ENCODE measurements at places on chromosomes 13 and 19.

- no peak for DNase-seq
These were observed 52.3 kb downstream of the CCDC70 start for GRCh38 chr13:51914137-51914493.

DNA sequence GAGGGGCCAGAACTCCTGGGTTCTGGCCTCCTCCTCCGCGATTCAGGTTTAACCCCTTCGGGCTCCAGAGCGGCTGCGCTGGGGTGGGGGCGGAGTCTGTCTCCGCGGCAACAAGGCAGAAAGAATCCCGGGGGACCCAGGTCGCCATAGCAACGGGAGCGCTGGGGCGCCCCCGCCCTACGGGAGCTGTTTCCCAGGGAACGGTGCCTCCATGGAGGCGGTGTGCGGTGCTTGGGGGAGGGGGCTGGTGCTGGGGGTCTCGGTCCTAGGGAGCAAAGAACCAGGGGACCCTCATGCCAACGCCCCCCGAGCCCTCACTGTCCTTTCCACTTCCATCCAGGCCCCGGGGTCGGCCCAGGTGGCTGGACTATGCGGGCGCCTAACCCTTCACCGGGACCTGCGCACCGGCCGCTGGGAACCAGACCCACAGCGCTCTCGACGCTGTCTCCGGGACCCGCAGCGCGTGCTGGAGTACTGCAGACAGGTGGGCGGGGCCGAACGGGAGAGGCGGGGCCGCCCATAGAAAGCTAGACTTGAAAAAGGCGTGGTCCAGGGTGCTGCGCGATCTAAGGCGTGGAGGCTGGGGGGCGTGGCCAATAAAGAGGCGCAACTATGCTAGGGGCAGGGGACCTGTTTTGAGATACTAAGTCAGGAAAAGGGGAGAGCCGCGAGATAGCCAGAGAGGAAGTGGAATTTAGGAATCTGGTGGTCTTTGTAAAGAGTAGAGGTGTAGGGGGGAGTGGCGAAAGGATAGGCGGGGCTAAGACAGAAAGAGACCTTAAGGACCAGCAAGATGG lies 1.2 kb downstream of the APLP1 start:
- DNase-seq: peak; percentile 58

DNA sequence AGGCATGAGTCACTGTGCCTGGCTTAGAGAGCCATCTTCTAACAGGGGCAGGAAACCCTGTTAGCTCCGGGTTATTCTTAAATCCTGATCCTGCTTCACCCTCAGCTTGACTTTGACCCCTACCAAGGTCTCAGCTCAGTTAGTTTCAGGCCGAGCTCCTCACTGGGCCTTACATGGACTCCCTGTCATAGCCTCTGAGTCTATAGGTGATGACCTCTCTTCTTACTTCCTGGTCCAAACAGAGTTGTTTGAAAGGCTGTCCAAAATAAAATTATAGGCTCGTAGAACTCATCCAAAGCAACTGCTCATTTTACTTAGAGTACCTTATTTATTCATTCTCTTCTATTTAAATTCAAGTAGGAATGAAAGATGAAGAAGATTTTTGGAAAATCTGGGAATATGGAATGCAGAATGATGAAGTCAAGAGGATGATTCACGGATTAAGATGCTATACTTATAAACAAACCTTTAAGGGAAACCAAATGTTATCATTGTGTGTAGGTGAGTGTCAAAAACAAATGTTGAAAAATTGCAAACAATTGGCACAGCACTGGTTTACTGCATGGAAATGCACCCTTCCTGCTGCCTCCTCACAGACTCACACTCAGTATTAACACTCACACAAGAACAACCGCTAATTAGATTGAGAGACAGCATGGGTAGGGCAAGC lies 174.1 kb downstream of the RGCC start:
- no peak for DNase-seq

DNA sequence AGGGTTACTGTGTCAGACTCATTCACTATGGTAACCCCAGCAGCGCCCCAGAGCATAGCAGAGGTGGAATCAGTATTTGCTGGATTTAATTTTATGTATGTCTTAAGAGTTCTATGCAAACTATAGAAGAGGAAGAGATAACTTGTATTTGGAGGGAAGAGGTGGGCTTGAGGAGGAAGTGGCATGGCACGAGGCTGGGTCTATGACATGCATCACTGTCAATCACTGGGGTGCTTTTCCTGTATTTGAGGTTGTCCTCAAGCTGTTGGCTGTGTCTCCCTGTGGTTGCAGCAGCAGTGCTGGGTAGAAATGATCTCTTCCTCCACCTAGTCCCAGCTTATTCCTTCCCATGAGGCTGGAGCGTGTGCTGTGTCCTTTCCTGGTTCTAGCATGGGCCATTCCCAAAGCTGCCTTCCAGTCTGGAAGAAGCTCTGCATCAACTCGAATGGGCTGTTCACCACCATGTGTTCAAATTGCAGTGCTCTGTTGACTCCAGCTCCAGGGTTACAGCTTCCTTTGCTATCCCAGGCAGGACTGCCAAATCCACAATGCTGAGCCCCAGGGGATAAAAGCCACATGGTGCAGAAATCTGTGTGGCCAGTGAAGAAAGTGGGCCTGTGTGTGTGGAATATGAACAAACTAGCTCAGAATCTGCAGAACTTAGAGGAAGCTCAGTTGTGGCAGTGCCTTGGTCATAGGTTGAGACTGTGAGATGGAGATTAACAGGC lies 73.1 kb upstream of the MTIF3 start:
- no peak for DNase-seq

DNA sequence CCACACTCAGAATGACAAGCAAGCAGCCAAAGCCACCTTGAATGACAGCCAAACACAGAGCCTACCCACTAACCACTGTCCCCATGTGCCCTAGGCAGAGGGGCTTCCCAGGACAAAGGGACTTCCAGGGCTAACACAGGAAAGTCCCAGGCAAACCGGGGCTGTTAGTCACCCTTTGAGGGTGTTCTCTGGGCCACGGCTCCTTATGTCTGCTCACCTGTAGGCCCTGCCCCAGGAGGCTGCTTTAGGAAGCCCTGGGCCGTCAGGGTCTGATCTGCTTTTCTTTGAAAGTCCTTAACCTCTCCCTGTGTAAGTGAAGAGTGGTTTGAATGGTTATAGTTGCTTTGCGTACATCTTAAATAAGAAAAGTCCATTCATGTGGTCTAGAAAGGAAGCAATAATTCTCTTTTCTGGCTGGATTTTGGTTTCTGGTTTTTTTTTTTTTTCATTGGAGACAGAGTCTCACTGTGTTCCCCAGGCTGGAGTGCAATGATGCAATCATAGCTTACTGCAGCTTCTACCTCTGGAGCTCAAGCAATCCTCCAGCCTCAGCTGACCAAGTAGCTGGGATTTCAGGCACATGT lies 161.4 kb downstream of the EFNB2 start:
- DNase-seq: no peak

DNA sequence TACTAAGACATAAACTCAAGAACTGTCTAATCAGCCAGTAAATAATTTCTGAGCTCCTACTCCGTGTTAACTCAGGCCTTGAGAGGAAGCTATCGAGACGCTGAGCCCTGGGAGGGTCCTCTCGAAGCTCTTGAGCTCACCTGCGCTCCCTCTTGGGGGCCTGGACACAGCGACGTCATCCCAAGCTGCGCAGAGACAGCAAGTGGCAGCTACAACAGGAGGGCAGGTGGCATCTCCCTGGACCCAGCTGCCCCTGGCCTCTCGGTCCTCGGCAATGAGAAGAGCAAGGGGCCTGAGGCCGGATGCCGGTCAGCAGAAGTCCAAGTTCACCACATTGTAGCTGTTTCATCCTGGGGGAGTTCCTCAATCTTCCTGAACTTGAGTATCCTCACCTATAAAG lies 30.5 kb upstream of the TUBGCP3 start:
- DNase-seq: no peak

DNA sequence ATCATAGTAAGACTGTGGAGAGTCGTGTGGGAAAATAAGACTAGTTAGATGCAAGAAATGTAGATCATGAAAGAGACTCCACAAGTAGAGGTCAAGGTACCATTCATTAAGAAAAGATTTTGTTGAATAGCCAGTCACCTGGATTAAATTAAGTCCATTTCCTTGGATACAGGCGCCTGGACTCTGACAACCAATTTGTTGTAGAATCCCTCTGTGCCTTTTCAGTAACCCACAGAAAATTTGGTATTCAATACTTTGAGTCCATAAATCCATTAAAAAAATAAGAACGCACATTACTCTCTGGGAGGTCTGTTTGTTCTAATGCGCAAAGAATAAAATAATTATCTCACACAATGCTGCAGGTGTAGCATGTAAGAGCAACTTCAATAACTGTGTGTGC lies 469.4 kb downstream of the KLF12 start:
- no peak for DNase-seq

GRCh38 chr13:75222031-75222430 lies 259.9 kb downstream of the TBC1D4 start:
- DNase-seq: no peak

GRCh38 chr19:6828306-6828697 lies 55.8 kb downstream of the VAV1 start:
- no peak for DNase-seq

GRCh38 chr13:48547663-48548092 lies 14.8 kb upstream of the RCBTB2 start:
- no peak for DNase-seq

DNA sequence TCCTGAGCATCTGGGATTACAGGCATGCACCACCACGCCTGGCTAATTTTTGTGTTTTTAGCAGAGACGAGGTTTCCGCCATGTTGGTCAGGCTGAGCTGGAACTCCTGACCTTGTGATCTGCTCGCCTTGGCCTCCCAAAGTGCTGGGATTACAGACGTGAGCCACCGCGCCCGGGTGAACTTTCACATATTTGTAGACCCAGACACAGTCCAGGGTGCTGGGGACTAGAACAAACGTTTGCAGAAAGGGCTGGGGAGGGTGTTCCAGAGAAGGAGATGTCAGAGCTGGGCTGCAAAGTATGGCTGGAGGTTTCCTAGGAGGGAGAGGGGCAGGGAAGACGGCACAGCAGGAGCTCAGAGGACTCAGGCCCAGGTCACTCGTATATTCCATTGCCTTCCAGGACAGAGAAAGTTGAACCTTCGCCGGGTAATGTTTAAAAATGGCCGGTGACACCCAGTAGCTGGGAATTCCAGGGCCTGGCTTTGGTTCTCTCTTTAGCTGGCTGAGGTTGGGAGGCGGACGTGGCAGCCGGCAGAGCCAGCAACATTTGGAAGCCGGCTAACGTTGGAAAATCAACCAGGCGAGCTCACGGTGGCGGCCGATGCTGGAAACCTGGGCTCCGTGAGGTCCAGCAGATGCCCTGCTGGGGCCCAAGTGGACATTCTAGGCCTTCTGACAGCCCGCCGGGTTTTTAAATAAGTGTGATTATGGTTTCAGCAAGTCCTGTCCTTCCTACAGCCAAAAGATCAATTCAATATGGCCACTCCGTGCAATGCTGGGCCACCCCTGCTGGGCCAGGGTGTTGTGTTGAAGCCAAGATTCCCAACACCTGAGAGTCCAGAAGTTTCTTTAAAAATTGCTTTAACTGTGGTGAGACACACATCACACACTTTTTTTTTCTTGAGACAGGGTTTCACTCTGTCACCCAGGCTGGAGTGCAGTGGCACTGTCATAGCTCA lies 41.5 kb downstream of the NFIC start:
- DNase-seq: no peak

DNA sequence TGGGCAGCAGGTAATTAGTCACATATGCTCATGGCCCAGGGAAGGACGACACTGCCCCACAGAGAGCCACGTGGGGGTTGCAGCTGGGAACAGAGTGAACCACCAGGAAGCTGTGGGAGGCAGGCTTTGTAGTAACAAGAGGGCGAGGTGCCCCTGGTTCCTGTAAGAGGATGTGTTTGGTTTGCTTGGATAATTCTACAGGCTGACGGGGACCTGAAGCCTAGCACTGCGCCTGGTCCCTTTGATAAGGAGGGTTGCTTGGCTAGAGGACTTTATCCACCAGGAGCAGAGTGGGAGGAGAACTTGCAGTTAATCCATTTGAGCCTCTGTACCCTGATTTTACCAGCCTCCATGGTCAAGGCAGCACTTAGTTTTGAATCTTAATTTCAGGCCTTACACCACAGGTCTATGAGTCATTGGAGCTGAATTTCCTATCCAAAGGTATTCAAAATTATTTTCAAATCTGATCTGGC lies 67.4 kb upstream of the CLDN10 start:
- DNase-seq: no peak

- DNase-seq: no peak
These were observed 175.1 kb downstream of the DCLK1 start for GRCh38 chr13:35956074-35956473.

GRCh38 chr19:38734426-38735256 lies 9.6 kb downstream of the CAPN12 start:
- no peak for DNase-seq

- no peak for DNase-seq
These were observed 26.3 kb upstream of the GJB6 start for GRCh38 chr13:20258208-20258962.

GRCh38 chr13:113926301-113926761 lies 47.5 kb downstream of the C13orf46 start:
- DNase-seq: no peak

DNA sequence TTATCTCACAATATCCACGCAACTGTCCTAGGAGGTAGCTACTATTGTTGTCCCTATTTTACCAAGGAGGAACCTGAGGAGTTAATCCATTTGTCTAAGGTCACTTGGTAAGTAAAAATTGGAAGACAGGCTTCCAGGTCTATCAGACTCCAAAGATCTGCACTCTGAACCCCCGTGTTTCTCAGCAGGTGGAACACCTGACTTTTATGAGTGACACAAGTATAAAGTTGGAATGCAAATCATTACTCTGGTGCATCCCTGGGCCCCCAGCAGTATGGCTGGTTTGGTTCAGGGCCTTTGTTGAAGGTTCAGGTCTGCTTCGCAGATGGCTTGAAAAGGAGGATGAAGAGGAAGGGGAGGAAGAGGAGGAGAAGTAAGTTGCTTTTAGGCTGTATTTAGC lies 46.0 kb downstream of the RGCC start:
- DNase-seq: no peak

GRCh38 chr19:38378866-38379265 lies 4.5 kb downstream of the PSMD8 start:
- DNase-seq: no peak

- DNase-seq: no peak
These were observed 10.1 kb downstream of the B3GLCT start for GRCh38 chr13:31209841-31210210.

- no peak for DNase-seq
These were observed 4.7 kb upstream of the TLE2 start for GRCh38 chr19:3033595-3034405.

DNA sequence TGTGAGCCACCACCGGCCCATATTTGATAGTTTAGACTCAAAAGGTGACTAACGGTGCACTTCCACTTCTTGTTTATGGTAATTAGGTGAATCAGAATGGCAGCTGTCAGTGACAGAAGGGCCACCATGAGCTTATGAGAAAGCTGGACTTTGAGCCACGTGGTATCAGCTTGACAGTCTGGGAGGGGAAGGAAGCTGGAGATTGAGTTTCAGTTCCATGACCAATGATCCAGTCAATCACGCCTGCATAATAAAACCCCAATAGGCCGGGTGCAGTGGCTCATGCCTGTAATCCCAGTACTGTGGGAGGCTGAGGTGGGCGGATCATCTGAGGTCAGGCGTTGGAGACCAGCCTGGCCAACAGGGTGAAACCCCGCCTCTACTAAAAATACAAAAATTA lies 8.2 kb downstream of the EID2B start:
- DNase-seq: no peak
